ENCODE measurements at places on chromosomes 13 and 19.

DNA sequence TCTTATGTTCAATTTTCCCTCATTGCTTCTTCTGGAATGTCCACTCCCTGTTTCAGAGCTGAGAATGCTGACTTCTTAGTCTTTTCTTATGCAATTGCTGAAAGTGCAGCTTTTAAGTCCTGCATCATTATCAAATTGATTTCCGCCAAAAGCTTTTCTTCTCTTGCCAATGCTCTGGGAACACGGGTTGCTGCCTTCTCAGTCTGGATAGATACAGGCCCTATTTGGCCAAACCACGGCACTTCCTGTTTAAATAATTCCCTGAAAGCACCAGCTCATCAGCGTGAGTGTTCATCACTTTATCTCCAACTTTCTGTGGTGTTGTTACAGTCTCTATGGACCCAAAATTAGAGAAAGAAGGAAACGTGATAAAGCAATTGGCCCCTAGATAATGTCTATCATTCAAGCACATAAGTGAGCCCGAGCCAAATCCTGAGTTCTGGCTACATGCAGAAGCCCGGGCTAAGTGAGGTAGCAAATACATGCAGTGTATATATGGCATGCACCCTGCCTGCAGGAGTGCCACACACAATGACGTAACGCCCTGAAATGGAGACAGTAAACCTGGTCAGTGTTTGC lies 85.7 kb downstream of the CYSLTR2 start:
- DNase-seq, result no peak

DNA sequence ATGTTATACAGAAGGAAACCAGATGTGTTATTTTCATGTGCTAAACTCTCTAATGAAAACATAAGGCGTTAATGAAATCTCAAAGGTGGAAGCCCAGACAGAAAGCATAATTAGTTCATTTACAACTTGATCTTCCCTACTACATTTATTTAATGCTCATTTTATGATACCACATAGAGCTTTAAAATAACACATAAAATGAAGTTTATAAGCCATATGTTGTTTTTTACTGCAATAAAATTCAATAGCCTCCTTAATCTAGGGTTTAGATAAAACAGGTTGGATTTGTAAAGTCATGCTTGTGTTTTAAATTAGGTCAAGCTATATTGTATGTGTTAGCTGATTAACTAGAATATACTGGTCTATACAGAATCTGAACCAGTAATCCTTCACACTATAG lies 81.2 kb downstream of the TNFRSF19 start:
- no peak for DNase-seq

GRCh38 chr13:59112221-59112718 lies 1051.5 kb downstream of the DIAPH3 start:
- DNase-seq, result peak; percentile 52

DNA sequence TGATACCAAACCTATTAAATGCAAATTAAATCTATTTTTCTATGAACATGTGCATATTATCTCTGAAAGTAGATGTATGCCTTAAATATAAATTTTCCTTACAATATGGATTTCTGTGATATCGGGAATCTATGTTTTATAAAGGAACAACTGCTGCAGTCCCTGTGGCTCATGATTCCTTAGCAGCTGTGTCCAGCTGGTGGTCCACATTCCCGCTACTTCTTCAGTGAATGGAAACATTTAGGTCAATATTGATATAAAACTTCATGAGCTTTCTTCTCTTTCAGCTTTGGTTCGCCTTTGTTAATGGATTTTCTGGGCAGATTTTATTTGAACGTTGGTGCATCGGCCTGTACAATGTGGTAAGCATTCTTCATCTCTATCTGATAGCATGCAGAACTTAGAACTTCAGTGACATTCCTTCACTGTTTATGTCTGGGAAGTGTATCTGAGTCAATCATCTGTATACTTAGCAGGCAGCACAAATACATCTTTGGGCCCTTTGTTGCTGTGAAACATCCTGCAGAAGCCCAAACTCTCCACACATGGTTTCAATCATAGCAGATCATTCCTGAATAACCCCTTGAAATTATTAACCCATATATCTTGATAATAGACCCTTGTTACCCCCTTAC lies 223.9 kb downstream of the SHISA2 start:
- DNase-seq, result no peak

- DNase-seq, result no peak
These were observed 6.8 kb upstream of the LRFN1 start for GRCh38 chr19:39327363-39328045.

DNA sequence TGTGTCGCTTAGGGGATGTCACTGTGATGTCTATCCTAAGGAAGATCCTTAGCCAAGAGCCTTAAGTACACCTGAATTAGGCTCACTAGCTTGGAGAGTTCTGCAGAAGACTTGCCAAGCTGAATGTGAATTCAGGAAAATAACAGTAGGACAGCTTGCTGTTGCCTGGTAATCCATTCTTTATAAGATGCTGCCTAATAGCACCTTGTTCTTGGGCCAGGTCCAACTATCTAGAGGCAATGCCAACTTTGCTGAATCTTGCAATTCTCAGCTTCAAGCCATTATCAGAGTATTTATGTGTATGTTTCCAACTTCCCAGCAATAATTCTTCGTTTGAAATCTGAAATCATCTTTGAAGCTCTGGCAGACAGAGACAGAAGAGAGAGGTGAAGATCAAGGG lies 102.8 kb downstream of the PCDH17 start:
- DNase-seq, result no peak

DNA sequence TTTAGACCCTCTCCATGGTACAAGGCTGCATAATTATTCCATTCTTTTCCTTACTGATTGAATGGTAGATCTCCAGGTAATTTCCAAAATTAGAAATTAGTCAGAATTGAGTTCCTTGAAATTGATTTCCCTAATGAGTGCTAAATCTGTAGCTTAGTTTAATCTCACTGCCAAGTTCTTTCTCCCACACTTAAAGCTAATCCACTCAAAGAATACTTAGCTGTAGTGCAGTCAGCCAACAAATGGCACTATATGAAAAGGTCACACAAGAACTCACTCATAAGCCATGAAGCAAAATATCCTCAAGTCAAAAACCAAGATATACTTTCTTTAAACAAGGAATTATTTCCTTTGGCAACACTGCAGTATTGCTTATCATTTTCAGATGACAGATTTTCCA lies 62.0 kb downstream of the XPO4 start:
- DNase-seq, result peak; percentile 47

- no peak for DNase-seq
These were observed 115.9 kb downstream of the DACH1 start for GRCh38 chr13:71751073-71751472.

GRCh38 chr19:29372921-29373797 lies 152.6 kb upstream of the VSTM2B start:
- peak; percentile 5 for DNase-seq

DNA sequence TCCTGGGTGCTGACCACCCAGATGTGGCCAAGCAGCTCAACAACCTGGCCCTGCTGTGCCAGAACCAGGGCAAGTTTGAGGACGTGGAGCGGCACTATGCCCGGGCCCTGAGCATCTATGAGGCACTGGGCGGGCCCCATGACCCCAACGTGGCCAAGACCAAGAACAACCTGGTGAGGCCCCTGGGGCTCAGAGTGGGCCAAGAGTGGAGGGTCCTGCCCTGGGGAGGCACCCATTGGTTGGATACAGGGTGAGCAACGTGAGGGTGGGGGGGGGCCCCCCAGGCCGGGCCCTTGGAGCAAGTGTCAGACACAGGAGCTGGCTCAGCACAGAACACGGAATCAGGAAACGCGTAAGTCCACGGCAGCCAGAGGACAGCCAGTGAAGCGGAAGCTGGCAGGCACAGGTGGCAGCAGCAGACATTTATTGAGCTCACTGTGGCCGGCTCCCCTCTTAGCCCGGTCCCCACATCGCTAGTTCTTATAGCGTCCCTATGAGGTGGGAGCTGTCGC lies 8.9 kb downstream of the KLC3 start:
- DNase-seq, result peak; percentile 32

DNA sequence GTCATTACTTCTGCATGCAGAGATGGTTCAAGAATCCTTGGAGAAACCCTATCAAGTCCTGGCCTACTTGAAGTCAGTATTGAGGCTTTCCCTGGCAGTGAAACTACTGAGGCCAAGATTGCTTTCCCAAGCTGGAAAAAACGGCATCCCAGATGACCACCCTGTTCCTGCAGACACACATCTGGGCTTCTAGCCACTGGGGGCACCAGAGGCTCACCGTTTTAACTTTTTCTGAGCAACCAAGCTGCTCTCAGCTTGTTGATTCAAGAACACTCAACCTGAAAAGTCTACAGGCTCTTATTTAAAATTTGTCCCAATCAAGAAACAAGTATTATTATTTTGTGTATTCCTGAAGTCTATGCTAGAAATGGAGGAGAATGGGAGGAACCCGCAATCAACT lies 66.6 kb downstream of the SPRYD7 start:
- no peak for DNase-seq

DNA sequence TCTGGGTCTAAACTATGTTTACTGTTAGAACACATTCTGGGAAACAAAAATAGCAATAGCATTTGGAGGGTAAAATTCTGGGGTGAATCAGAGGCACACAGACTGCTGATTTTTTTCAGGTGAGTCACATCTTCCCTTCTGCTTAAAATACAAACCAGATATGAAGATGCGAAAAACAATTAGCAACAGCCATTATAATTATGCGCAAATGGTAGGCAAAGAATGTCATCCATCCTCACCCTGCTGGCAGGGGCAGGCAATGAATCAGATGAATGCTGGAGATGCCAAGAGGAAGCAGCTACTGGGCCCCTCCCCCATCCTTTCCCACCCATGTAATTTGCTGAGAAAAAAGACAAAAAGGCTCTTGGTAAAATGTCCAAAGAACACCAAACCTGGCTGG lies 282.9 kb downstream of the KLF5 start:
- DNase-seq, result no peak

DNA sequence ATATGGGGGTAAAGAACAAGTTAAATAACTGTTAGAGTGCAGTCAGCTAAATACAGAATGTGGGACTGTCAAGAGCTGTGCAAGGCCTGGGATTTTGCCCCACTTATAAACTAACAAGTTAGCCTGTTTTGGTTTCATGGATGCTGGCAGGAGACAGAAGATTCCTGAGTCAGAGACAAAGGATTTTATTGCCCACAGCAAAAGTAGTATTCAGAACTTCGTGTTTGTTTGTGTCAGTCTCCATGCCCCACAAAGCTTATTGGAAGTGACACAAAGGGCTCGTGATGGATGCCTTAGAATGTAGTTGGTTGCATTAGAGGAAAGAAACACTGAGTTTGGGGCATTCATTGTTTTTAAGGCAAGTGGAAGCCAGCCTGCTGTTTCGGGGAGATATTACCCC lies 22.2 kb upstream of the SPRYD7 start:
- DNase-seq, result no peak

DNA sequence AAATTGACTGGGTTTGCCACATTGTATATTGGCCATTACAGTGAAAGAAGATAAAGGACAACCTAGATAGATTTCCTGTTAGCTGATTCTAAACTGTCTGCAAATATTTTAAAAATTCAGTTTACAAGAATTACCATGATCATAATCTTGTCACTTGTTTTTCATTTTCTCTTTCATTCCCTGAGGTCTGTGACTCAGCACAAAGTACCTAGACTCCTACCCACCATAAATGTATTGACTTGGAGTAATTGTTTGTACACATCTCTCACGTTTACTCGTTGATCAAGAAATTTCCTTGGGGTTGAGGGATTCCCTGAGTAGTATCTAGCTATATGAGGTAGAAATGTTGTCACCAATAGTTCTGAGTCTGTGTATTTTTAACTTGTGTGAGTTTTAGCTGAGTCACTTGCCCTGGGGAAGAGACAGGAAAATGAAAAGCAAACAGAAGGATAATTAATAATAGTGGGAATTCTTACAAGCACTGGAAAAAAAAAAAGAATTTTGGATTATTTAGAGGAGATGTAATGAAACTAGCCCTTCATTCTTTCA lies 299.2 kb upstream of the DACH1 start:
- no peak for DNase-seq

DNA sequence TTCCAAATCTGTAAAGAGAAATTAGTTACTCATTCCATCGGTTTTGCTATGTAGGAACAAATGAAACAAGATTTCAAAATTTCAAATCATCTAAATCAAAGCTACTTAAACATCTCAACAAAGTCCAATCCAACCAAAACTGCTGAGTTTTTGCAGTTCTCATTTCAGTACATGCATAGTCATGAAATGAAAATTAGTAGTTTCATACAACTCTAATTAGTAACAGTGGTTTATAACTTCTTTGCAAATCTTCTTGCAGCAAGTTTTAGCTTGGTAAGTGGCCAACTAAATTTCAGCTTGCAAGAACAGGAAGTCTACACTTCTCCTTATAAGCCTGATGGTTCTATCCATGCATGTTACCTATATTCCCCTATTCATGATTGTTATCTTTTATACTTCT lies 75.6 kb downstream of the SPRY2 start:
- DNase-seq, result no peak
